Bronchus fibroblast of lung (primary cell): ENCODE measurements at places on chromosomes 3 and 15. TPM values are rescaled to one million over a fixed set of nuclear protein-coding genes. Genes with fewer than 3 reads are reported as not detected.

ST3GAL6 gene
- total RNA-seq = 0.74 and 3.0 TPM in 2 replicates

SLC6A20 gene
- not detected in 2 replicates for total RNA-seq

TNFSF10 gene
- total RNA-seq = 0.45 and 1.7 TPM in 2 replicates

CEP19 gene
- 0.89 and 1.0 TPM in 2 replicates for total RNA-seq

PLS1 gene
- 1.6 and 2.2 TPM in 2 replicates for total RNA-seq

CRELD1 gene
- total RNA-seq = 12.8 and 14.5 TPM in 2 replicates

PARP9 gene
- total RNA-seq = 8.9 and 9.8 TPM in 2 replicates

GMNC gene
- total RNA-seq = not detected in 2 replicates

C3orf49 gene
- total RNA-seq = not detected in 2 replicates

TLR9 gene
- under 0.01 TPM in 1 of 2 replicates, not detected in the other for total RNA-seq

SAMD7 gene
- not detected in 2 replicates for total RNA-seq

NEDD4 gene
- total RNA-seq = 23.9 and 27.2 TPM in 2 replicates

FRMD4B gene
- total RNA-seq = 0.67 and 0.89 TPM in 2 replicates

CYP1A1 gene
- total RNA-seq = not detected in 2 replicates

GRIP2 gene
- total RNA-seq = not detected in 2 replicates

ZIC1 gene
- total RNA-seq = under 0.01 TPM in 1 of 2 replicates, not detected in the other
